Aortic smooth muscle cell (primary cell): ENCODE measurements at places on chromosomes 7 and 10. TPM values are rescaled to one million over a fixed set of nuclear protein-coding genes. Genes with fewer than 3 reads are reported as not detected.

Gene HMX3
- not detected in 2 replicates for total RNA-seq

Gene OPALIN
- total RNA-seq, result not detected in 2 replicates

Gene DDC
- not detected in 2 replicates for total RNA-seq

Gene PSAP
- total RNA-seq, result 883 and 905 TPM in 2 replicates

Gene GNGT1
- not detected in 2 replicates for total RNA-seq

Gene SORBS1
- 1.5 and 3.3 TPM in 2 replicates for total RNA-seq

Gene OR2A2
- total RNA-seq, result not detected in 2 replicates

Gene IFIT1B
- total RNA-seq, result 0.06 TPM in 1 of 2 replicates, not detected in the other

Gene MRPS16
- 50.2 and 54.0 TPM in 2 replicates for total RNA-seq

Gene RAB19
- total RNA-seq, result not detected in 2 replicates

Gene MMP21
- not detected in 2 replicates for total RNA-seq

Gene ITGA8
- 289 and 543 TPM in 2 replicates for total RNA-seq

Gene SPDYE16
- total RNA-seq, result 0.06 and 0.13 TPM in 2 replicates

Gene PSD
- total RNA-seq, result 0.12 and 0.26 TPM in 2 replicates

Gene TFPI2
- 136 and 338 TPM in 2 replicates for total RNA-seq

Gene ACTL6B
- not detected in 2 replicates for total RNA-seq

Gene GRID2IP
- not detected in 2 replicates for total RNA-seq

Gene SLC16A9
- total RNA-seq, result 4.9 and 5.0 TPM in 2 replicates

Gene RELN
- total RNA-seq, result 1.2 and 1.3 TPM in 2 replicates

Gene SPACDR
- 0.25 and 0.79 TPM in 2 replicates for total RNA-seq

Gene TAS2R4
- 0.99 and 1.2 TPM in 2 replicates for total RNA-seq

Gene TM9SF3
- 115 and 129 TPM in 2 replicates for total RNA-seq

Gene KIAA1217
- 1.6 and 5.2 TPM in 2 replicates for total RNA-seq

Gene MUC3A
- total RNA-seq, result not detected in 2 replicates

Gene NPC1L1
- not detected in 2 replicates for total RNA-seq

Gene LEP
- not detected in 2 replicates for total RNA-seq

Gene SEC23IP
- total RNA-seq, result 27.7 and 43.8 TPM in 2 replicates

Gene SUN1
- total RNA-seq, result 140 and 204 TPM in 2 replicates

Gene ITGB8
- total RNA-seq, result 5.7 and 10.1 TPM in 2 replicates

Gene LLCFC1
- total RNA-seq, result not detected in 2 replicates

Gene SFTPA2
- not detected in 2 replicates for total RNA-seq

Gene CYP3A5
- not detected in 2 replicates for total RNA-seq

Gene CALML3
- not detected in 2 replicates for total RNA-seq

Gene GPR15LG
- not detected in 2 replicates for total RNA-seq

Gene NKX2-3
- total RNA-seq, result not detected in 2 replicates

Gene TMEM236
- 0.06 TPM in 1 of 2 replicates, not detected in the other for total RNA-seq

Gene SPAG6
- 0.06 TPM in 1 of 2 replicates, not detected in the other for total RNA-seq

Gene MIOS
- total RNA-seq, result 26.1 and 27.6 TPM in 2 replicates

Gene ZNF365
- 4.1 and 6.5 TPM in 2 replicates for total RNA-seq

Gene ATG9B
- 0.06 TPM in 1 of 2 replicates, not detected in the other for total RNA-seq

Gene STOX1
- under 0.01 and 0.06 TPM in 2 replicates for total RNA-seq

Gene SUN3
- not detected in 2 replicates for total RNA-seq

Gene PRSS37
- total RNA-seq, result not detected in 2 replicates
